M059J (cell line): ENCODE measurements at places on chromosomes 11 and 22. TPM values are rescaled to one million over a fixed set of nuclear protein-coding genes. Genes with fewer than 3 reads are reported as not detected.

GRCh38 chr11:26573896-26574295 is 1.8 kb upstream of the MUC15 start:
- no peak for DNase-seq

GRCh38 chr11:11186249-11186648 is 166.8 kb downstream of the CSNK2A3 start:
- no peak for DNase-seq

Gene CFL1
- 1,801 and 2,276 TPM in 2 replicates for total RNA-seq

GRCh38 chr11:76424379-76424778 is 20.4 kb upstream of the EMSY start:
- DNase-seq = no peak

DNA sequence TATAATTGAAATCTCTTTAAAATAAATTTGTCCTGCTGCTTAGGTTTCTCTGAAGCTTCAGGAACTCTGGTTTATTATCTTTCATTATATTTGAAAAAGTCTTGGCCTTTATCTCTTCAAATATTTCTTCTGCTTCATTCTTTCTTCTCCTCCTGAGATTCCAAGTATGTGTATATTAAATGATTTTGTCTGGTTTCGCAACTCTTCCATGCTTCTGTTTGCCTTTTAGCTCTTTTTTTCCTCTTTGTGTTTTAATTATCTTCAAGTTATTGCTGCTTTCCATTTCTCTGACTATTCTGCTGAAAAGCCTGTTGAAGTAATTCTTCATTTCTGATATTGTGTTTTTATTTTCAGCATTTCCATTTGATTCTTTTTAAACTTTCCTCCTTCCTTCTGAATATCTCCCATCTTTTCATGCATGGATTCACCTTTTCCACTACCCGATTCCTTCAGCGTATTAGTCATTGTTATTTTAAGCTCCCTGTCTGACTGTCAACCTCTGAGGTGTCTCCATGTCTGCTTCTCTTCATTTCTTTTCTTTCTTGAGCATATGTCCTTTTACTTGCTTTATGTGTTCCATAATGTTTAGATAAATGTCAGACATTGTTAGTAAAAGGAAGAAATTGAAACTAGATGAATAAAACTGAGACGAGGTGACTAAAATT is 46.6 kb upstream of the CTSC start:
- DNase-seq = peak; percentile 83

GRCh38 chr11:12331239-12331874 is 46.0 kb upstream of the PARVA start:
- DNase-seq = peak; percentile 87

Gene PANX3
- total RNA-seq = not detected in 2 replicates

DNA sequence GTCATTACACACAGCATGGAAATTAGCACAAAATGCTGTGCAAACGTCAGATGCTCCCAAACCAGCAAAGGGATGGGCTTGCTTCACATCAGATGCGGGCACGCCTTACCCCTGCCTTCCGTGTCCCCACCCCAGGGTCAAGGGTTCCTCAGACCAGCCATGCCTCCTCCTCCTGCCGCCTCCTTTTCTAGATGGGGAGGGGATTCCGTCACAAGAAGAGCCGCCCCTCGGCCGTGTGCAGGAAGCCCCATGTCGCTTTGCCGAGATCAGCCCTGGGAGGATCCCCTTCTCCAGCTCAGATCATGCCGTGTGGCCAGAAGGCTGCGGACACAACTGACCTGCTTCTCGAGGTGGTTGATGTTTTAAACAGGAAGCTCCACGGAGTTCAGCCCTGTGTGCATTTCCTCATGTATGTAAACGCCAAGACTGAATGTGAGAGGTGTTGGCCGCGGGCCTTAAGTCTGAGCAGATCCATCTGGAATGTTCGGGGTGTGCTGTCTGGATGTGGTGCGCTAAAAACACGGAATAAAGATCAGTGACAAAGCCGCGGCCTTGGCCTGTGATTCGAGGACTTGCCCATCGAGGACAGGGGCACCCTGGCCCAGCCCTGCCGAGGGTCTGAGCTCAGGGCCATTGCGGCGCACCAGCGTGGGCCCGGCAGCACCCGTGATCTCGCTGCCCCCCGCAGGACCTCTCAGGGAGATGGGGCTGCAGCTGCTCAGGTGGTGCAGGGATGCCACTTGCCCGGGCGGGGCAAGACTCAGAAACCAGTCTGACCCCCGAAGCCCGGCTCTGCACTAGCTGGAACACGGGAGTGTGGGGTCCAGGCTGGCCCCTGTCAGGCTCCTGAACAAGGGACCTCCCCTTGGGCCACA is 412.9 kb downstream of the TBC1D22A start:
- DNase-seq = no peak

DNA sequence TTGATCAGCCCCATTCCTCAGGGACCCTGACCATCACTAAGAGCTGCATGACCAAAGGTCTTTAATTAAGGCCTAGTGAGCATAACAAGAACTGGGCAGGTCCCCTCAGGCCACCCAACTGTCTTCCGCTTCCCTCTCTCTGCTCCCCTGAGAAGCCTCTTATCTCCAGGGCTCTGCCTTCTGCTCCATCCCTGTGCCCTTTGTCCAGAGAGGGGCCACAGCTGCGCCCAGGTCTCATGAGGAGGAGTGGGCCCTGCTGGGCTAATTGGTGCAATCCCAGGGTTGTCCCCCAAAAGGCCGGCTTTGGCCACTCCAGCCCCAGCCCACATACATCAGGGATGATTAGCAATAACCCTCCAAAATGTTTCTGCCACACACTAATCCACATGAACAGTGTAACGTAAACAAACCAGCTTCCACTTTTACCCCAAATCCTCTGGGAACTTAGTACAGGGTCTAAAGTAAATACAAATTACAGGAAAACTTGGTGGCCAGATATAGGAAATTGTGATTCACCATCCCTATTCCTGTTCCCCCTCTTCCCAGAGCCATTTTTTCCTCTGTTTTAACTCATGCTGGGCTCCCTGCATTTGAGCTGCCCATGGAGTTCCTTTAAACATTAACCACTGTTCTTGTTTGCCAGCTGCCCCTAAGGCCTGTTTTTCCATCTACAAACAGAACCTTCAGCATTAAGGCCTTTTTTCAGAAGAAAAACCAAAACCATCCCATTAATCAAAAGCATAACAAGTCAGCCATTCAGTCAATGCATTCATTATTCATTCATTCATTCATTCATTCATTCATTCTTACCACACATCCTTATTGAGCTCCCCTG is 34.6 kb upstream of the CAVIN3 start:
- no peak for DNase-seq

- DNase-seq = no peak
These were observed 157.2 kb upstream of the TMEM45B start for GRCh38 chr11:129658526-129658867.
